ENCODE measurements at places on chromosomes 2 and 18. TPM values are rescaled to one million over a fixed set of nuclear protein-coding genes. Genes with fewer than 3 reads are reported as not detected.

GRCh38 chr2:216775043-216775453 is 79.7 kb upstream of the IGFBP5 start:
- DNase-seq = no peak

- DNase-seq = no peak
These were observed 6.1 kb upstream of the CXCR1 start for GRCh38 chr2:218172845-218173244.

GRCh38 chr18:25112821-25113434 is 239.0 kb downstream of the ZNF521 start:
- DNase-seq = no peak

- no peak for DNase-seq
These were observed 23.2 kb downstream of the LAMA3 start for GRCh38 chr18:23712445-23712844.

DNA sequence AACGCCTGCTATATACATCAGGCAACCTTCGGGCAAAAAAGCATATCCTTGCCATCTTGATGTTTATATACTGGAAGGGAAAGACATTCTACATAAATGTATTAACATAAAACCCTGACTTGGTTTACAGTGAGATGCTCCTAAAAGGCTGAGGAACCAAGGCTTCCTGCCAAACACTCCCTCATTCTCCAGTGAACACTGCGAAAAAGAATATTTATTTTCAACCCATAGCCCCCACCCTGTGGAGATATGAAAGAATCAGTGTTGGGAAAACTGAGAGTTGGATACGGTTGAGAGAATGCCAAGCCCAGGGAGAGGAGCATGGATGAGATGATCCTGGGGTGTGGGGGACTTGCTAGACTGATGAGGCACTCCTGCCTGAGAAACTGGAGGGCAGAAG is 94.9 kb downstream of the PIEZO2 start:
- DNase-seq = no peak

Gene POLE4
- 46.6 TPM for polyA plus RNA-seq

- DNase-seq = no peak
These were observed 115.6 kb downstream of the MBP start for GRCh38 chr18:77016936-77017335.

GRCh38 chr2:190504912-190505311 is 29.6 kb downstream of the NEMP2 start:
- DNase-seq = no peak

GRCh38 chr2:14544247-14544646 is 88.3 kb upstream of the LRATD1 start:
- DNase-seq = no peak

- no peak for DNase-seq
These were observed 13.3 kb downstream of the MPP4 start for GRCh38 chr2:201685156-201685555.

DNA sequence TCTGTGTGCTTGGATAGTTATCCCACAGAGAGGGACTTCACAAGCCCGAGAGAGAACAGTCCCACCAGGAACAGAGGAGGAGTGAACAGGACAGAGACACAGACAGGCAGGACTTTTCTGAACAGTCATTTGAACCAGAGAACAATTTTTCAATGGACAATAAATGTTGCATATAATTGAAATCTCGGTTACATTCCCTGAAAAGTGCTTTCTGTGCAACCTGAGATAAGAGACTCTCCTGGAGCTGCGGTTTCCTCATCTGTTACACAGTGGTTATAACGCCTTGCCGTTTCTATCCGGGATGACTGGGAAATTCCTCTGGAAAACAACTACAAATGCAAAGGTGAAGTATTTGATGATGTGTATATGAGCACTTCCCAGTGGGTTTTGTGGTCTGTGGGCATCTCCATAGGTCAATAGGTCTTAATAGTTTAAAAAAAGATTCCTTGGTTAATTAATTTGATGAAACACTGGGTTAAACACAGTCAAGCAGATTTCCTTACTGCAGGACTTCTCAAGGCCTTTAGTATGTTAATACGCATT is 87.2 kb upstream of the HPCAL1 start:
- DNase-seq = no peak

DNA sequence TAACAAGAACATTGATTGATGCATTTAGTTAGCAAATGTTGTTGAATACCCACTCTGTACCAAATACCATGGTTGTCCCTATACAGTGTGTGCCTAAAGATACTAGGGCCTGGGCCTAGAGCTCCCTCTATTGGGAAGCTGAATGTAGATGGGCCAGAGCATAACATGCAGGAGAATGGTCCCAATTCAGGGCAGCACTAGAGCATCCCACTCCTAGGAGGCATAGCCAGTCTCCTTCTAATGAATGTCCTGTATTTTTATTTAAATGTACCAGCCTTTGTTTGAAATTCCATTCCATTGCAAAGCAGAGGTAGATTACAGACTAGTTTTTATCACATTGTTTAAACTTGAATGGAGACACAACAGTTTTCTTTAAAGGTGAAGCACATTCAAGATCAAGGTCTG is 90.6 kb downstream of the FEZ2 start:
- no peak for DNase-seq

Gene TANC1
- polyA plus RNA-seq = 59.8 TPM

DNA sequence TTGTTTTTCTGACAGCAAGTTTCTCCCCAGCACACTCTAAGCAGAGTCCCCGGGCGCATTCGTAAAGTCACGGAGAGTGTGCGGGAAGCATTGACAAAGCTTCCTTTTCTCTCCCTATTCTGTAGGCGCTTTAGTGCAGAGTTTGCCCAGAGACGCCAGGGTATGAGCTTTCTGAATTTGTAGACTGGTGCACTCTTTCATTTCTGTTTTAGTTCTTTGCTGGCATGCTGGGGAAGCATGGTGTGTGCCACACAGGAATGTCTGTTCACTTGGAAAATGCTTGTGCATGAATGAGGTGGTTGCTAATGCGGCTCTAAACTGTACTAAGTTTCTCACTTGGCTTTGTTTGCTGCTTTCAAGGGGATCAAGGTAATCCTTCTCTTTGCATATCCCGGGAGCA is 102.6 kb downstream of the RTN4 start:
- no peak for DNase-seq

Gene L3MBTL4
- 1.1 TPM for polyA plus RNA-seq

DNA sequence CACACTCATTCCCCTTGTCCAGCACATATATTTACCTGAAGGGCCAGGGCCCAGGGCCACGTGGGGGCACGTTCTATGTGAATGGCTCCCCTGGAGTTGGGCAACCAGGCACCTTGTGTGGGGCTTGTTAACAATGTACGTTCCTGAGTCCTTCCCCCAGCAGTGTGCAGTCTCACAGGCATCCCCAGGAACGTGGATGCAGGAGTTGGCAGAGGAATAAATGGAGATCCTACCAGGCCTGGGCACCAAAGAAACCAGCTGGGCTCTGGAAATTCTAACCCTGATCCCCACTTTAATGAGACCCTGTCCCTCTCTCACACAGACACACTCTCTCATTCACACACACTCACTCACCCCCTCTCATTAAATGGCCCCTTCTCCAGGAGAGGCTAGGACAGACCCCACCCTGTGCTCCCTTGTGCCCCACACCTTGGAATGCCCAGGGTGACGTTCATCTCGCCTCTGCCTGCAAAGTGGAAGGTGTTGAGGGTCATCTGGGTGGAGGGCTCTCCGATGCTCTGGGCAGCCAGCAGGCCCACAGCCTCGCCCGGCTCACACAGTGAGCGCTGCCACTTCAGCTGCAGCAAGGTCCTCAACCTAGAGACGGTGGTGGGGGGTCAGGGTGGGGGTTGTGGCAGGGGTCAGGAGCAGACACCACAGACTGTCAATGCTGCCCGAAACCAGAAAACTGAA is 65.6 kb downstream of the POLR1A start:
- DNase-seq = no peak

DNA sequence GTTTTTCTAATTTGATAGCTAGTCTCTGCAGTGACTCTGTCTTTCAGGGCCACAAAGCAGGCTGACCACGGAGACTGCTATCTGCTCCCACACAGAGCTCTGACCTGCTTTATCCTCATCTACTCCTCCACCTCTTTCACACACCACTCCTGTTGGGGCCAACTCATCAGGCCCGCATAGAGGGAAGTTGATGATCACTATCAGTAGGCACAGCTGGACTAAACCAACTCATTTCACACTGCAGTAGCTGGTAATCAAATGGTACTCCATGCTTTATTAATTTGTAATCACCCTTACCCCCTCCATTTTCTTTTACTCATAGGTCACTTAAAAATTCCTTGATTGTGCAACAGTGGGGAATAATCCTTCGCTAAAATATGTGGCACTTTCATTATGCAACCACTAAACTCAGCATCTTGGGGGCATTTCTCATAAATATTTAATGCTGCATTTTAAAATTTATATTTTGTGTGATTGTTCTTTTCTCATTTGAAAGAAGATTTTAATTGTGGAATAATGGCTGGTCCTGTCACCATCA is 249.8 kb upstream of the GCFC2 start:
- no peak for DNase-seq

Gene NLRC4
- polyA plus RNA-seq = 1.4 TPM

GRCh38 chr2:208183526-208183925 is 6.3 kb downstream of the C2orf80 start:
- no peak for DNase-seq

DNA sequence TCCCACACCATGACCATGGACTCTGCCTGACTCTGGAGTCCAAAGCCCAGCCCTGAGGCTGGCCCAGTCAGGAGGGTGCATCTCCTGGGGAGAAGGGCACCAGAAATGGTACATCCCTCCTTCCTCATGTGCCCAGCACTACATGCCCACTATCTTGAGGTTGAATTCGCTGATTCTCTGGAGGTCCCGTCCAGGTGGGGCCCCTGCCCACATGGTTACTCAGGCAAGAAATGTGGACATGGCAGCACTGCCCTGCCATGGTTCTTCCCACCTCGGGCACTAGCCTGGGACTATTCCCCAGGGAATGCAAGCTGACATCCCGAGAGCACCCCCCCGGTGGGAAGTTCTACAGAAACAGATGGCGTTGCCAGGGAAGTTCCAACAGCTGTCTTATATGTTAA is 15.3 kb upstream of the HES6 start:
- no peak for DNase-seq

DNA sequence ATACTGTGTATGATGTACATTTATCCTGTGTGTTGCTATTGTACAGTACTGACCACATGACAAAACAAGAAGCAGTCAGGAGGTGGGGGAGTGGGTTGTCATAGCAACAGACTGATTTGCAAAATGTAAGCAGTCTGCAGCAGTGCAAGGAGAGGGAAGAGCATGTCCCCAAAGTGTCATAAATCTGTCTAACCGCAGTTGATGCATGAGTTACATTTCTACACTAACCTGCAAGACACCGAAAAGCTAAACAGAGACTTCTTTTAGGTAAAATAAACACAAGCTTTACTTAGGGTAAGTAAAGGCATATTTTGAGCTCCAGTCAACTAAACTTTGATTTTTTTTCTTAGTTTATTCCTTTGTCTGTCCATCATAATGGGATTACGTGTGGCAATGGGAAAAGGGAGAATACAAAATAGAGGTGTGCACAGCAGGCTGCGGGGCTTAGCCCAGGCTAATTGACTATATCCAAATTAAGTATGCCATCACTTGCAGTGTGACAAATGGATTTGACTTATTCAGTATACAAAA is 134.5 kb downstream of the MEIS1 start:
- DNase-seq = peak; percentile 71

GRCh38 chr2:98569197-98569793 is 39.0 kb downstream of the COA5 start:
- DNase-seq = no peak

Gene ACADL
- polyA plus RNA-seq = 2.3 TPM

- no peak for DNase-seq
These were observed 9.8 kb downstream of the SCN9A start for GRCh38 chr2:166365803-166366420.

GRCh38 chr2:22002066-22002465 is 878.3 kb downstream of the TDRD15 start:
- DNase-seq = no peak

DNA sequence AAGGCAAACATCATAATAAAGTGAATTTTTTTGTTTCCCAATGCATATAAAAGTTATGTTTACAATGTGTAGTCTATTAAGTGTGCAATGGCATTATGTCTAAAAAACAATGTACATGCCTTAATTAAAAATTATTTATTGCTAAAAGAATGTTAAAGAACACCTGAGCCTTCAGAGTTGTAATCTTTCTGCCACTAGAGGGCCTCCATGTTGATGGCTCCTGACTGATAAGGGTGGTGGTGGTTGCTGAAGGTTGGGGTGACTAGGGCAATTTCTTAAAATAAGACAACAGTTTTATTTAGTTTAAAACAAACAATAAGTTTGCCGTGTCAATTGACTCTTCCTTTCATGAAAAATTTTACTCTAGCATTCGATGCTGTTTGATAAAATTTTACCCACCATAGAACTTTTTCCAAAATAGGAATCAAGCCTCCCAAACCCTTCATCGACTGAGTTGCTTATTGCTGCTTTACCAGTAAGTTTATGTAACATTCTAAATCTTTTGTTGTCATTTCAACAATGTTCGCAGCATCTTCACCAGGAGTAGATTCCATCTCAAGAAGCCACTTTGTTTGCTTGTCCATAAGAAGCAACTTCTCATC is 32.3 kb downstream of the MAP3K2 start:
- no peak for DNase-seq

DNA sequence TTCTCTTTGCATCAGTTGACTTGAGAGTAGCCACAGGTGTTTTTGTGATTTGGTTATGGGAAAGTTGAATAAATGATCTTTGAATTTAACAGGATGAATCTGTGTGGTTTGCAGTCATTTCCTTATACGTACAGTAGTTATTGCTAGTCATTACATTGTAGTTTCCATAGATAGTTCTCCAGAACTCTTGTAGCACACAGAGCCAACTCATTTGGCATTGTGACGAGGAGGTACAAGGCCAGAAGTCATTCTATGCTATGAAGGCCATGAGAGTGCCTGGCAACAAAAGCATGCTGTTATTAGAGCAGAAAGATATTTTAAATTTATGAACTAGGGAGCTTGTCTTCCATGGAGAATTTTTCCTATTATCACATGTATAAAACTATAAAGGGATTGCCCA is 973.0 kb upstream of the CHAC2 start:
- DNase-seq = no peak

DNA sequence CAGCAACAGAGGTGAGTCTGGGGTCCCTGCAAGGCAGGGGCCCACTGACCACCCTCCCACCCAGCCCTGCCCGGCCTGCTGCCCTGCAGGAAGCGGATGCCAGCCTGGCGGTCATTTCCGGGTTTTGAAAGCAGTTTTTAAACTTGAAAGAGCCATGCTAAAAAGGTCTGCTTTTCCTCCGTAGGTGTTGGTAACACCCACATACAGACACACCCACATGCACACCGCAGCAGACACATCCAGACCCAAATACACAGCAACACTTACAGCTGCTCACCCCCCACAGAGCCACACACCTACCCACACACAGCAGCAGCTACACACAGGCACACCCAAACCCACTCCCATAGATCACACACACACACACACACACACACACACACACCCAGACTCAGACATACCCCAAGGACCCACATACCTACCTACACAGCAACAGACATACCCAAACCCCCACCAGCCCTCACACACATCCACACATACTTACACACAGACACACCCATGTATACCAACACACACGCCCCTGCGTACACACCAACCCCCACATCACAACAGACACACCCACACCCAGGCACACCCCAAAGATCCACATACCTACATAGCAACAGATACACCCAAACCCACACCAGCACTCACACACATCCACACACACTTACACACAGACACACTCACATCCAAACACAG is 7.6 kb downstream of the ZFP36L2 start:
- DNase-seq = no peak

- no peak for DNase-seq
These were observed 364 bp downstream of the STAT1 start for GRCh38 chr2:191013682-191013931.

- no peak for DNase-seq
These were observed 23.7 kb downstream of the MRPS9 start for GRCh38 chr2:105061560-105061959.

Gene POLR1B
- polyA plus RNA-seq = 23.2 TPM

GRCh38 chr2:174259981-174260380 is 11.6 kb upstream of the OLA1 start:
- DNase-seq = no peak
